SHP77 treated with DMSO at 0.1 percent for 48 hours (cell line): ENCODE measurements at places on chromosomes 4 and X.

- no peak for DNase-seq
Observed at GRCh38 chrX:150968862-150969720, 14.0 kb upstream of the HMGB3 start.

GRCh38 chr4:114758066-114758465, 159.5 kb downstream of the UGT8 start:
- DNase-seq = no peak

DNA sequence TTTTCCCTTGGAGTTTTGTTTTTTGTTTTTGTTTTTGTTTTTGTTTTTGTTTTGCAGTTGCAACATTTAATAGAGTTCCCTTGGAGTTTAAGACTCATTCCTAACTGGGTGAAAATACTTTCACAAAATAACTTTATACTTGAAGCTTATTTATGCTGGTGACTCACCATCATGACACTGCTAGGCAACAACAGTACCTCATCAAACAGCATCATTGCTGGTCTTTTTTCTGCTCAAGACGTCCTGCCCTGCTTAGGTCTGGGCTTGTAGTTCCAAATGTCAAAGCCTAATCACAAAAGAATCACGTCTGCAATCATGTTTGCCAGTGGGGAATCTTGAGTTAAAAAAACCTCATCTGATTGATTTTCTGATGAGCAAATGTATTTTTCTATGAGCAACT, 105.7 kb upstream of the PRPS2 start:
- no peak for DNase-seq

GRCh38 chrX:13090027-13090338, 45.6 kb upstream of the FAM9C start:
- no peak for DNase-seq

DNA sequence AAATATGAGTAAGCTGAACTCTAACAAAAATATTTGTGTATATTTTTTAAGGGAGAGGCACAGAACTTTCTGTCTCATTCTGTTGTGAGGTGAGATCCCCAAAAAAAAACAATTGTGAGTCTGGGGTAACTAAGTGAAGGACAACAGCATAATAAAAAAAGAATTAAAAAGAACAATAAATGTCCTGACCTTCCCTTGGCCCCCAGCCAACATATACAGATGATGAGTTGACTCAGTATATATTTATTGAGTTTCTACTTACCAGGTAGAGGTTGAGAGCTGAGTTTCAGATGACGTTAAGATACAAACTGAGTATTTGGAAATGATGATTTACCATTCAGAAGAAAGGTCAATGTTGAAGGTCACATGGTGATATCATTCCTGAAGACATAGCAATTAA, 239.5 kb downstream of the KCNIP4 start:
- no peak for DNase-seq

- DNase-seq = no peak
Observed at GRCh38 chrX:139969286-139969685, 4.0 kb upstream of the CXorf66 start.

- DNase-seq = no peak
Observed at GRCh38 chr4:31343061-31343460, 622.9 kb downstream of the PCDH7 start.

DNA sequence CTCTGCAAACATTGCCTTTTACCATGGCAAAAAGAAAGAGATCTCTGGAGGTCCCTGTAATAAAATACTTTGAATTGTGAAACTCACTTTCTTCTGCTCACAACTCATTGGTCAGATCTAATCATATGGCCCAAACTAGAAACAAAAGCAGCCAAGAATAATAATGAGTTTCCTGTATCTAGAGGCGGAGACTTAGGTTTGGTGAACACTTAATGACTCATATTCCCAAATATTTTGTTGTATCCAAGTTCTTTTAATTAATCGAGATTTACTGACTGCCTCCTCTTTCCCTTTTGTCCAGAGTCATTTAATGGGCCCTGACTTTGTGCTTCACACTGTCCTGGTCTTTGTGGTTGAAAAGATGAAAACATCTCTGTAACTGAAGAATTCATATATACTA, 190.6 kb downstream of the CCSER1 start:
- DNase-seq = no peak
